ENCODE measurements at places on chromosomes 2 and 18. TPM values are rescaled to one million over a fixed set of nuclear protein-coding genes. Genes with fewer than 3 reads are reported as not detected.

Gene DRC1
- not detected for total RNA-seq

DNA sequence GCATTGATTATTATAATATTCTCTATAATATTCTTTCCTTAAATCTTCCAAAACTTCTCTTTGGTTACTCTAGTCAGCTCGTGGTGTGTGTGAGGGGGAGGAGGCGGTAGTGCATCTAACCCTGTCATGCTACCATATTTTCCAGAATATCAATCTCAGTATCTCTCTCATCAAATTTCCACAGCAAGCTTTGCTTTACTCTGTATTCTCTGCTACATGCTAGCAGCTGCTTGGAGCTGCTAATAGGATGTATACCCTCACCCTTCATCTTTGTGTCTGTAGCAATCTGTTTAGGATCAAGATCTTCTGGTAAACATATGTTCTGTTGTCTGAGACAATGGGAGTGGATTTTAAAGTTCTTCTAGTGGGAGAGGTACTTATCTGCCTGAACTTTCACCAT, 303.8 kb upstream of the KLHL14 start:
- H3K36me3 ChIP-seq, result no peaks in the 10 kb centered on the region
- H3K4me1 ChIP-seq, result no peaks in the 10 kb centered on the region
- no peak overlapping the region for H3K27ac ChIP-seq

DNA sequence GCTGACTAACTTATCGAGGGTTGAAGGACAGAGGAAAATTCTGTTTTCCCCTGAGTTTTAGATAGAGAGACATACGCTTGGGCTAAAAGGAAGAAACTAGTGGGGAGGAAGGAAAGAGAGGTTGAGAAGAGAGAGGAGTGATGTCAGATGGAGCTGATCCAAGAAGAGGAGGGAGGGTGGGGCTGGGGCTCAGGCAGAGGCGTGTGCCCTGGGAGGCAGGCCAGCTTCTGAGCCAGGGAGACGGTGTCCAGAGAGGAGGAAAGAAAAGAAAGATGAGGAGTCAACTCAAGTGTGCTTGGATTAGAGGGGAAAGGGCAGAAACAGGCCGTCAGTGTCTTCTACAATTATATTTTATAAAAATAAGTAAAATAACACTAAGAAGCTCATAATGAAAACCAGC, 56.2 kb downstream of the EMILIN2 start:
- no peak for DNase-seq
- H3K27ac ChIP-seq, result no peak overlapping the region
- no peaks in the 10 kb centered on the region for H3K27me3 ChIP-seq
- H3K36me3 ChIP-seq, result no peaks in the 10 kb centered on the region
- no peaks in the 10 kb centered on the region for H3K4me1 ChIP-seq

DNA sequence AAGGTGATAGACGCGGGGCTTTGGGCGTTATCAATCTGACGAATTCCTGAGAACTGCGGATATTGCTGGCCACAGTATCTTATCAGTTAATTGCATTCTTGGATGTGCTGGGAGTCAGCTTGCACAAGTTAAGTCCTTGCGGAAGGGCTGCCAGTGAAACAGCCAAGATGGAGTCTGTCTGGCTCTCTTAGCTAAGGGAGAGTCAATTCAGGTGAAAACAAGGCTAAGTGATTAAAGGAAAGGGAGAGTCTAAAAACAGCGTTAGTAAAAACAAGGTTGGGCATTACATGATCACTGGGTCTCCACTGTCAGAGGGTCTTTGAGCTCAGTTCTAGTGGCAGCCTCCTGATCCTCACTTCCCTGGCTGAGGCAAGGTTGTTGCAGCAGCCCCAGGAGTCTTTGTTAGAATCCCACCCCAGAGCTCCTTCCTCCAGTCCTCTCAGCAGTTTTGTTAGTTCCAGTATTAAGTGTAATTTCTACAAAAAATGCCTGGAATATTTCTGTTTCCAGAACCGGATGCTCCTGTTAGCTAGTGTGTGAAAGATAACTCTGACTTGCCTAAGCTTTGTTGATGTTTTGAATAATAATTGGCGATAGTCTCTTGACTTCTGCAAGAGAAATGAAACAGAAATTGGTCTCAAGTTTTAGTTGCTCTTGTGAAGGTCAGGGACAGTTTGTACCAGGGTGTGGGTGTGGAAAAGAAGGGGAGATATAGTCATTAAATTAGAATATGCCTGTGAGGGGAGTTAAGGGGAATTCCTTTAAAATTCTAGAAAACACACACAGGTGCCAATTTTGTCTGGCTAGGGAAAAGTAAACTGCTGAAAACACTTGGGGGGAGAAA, 10.6 kb downstream of the CFLAR start:
- no peak overlapping the region for H3K27ac ChIP-seq
- no peaks in the 10 kb centered on the region for H3K27me3 ChIP-seq
- no peak overlapping the region for H3K4me3 ChIP-seq
- peaks cover 10% of the 10 kb centered on the region for H3K4me1 ChIP-seq
- H3K36me3 ChIP-seq, result no peaks in the 10 kb centered on the region
- DNase-seq, result no peak
